ENCODE measurements at places on chromosomes 3 and 15.

GRCh38 chr15:48604567-48604966 lies 40.9 kb downstream of the FBN1 start:
- no peak for DNase-seq

DNA sequence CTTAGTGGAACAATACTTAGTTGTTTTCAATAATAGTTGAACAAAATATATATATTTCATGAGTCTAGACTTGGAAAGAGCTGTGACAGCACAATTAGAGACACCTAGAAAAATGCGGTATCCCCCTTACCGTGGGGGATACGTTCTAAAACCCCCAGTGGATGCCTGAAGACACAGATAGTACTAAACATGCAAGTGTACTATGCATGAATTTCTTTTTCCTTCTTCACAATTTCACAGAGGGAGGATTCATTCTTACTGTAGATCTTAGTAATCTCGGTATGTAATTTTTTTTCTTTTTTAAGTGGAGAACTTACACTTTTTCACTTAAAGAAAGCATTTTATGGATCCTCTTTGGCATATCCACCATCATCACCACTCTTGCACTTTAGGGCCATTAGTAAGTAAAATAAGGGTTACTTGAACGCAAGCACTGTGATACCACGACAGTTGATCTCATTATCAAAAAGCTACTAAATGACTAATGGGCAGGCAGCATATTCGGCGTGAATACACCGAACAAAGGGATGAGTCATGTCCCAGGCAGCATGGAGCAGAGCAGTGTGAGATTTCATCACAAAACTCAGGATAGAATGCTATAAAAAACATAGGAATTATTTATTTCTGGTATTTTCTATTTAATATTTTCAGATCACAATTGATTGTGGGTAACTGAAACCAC lies 72.3 kb upstream of the ZNF280D start:
- DNase-seq, result no peak

DNA sequence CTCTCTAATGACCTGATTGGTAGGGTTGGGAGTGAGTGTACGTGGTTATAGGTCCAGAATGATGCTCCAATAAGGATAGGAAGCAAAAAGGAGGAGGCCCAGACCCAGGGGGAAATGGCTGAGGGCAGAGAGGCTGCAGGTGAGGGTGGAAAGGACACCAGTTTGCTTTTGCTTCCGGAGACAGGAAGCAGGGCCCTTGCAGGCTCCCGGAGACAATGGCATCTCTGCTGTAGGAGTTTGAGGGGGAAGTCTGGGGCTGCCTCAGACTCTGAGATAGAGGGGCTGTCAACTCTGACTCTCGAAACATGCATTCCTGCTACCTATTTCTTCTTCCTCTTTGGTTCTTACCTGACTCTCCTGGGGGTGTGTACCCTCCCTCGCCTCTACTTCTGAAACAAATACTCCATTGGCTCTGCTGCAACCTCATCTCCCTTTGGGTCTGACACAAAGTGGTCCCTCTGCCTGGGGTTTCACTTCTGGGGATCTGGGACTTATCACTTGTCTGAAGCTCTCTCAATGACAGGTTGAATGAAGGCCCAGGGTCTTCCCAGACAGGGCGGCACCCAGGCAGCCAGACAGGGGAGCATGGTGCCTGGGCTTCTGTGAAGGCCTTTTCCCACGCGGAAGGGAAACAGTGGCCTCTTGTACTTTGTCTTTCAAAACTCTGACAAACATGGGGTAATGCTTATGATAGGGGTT lies 61.5 kb downstream of the CHRD start:
- no peak for DNase-seq

- DNase-seq, result no peak
Observed at GRCh38 chr3:179895330-179895729, 141.4 kb downstream of the PEX5L start.
